ENCODE measurements at places on chromosomes 7 and 10.

- no peak for DNase-seq
Observed at GRCh38 chr7:40221836-40222235, 87.0 kb downstream of the SUGCT start.

GRCh38 chr10:23742807-23743206 lies 303.9 kb downstream of the OTUD1 start:
- no peak for DNase-seq

DNA sequence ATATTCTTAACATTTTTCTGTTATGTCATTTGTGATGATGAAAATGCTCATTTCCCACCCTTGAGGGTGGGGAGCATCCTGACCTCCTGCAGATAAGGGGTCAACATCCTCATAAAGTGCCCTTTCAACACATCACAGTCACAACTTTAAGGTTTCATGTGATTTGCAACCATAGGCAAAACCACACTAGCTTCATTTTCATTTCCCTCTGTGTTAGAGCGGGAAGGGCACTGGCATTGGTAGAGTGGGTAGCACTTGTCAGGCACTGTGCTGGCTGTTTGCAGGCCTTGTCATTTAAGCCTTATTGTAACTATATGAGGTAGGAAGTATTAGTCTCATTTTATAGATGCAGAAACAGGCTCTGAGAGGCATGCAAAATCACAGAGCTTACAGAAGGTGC lies 39.8 kb downstream of the PSMC2 start:
- DNase-seq = no peak

GRCh38 chr10:78920011-78920410 lies 148.8 kb upstream of the ZMIZ1 start:
- DNase-seq = no peak

- no peak for DNase-seq
Observed at GRCh38 chr7:66353547-66353946, 148.4 kb downstream of the TPST1 start.

DNA sequence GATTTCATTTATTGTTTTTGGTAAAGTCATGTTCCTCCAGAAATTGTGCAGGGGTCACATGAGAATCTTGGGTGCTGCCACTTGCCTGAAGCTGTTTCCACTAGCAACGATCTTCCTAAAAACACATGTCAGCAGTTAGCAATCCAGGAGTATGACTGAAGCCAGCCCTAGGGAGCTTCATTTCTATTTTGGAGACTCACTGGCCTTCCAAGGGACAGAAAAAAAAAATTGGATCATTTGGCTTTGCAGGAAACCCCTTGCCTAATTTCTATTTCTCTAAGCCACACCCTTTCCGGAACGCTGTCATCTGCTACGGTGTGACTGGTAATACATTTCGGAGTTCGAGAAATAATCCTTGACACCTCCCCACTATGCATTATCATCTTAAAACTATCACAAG lies 204.7 kb downstream of the TAX1BP1 start:
- no peak for DNase-seq

DNA sequence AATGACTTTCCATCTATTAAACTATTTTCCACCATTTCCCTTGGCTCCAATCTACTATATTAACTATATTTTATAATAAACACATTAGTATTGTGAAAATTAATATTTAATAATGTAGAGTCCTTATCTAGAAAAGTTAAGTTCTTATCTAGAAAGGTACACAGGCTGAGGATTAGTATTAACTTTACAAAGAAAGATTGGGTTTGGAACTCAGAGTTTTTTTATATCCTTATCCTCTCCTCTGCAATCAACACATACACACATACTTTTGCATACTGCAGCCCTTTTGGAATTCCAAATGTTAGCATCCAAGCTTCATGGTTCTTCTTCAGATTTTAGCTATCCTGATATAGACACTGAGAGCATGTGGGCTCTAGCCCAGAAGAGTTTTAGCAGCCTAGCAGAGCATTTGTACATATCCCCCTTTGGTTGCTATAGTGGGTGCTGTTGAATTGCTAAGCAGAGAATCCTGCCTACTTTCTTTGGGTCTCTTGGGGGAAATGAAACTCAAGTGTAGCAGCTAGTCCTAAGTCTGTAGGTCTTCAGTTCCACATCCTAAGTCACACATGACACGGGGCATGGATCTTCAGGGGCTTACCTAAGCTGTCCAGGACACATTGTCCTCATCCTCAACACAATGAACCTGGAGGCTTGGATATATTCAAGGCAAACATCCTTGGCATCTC lies 874.6 kb downstream of the LRMDA start:
- DNase-seq = no peak

DNA sequence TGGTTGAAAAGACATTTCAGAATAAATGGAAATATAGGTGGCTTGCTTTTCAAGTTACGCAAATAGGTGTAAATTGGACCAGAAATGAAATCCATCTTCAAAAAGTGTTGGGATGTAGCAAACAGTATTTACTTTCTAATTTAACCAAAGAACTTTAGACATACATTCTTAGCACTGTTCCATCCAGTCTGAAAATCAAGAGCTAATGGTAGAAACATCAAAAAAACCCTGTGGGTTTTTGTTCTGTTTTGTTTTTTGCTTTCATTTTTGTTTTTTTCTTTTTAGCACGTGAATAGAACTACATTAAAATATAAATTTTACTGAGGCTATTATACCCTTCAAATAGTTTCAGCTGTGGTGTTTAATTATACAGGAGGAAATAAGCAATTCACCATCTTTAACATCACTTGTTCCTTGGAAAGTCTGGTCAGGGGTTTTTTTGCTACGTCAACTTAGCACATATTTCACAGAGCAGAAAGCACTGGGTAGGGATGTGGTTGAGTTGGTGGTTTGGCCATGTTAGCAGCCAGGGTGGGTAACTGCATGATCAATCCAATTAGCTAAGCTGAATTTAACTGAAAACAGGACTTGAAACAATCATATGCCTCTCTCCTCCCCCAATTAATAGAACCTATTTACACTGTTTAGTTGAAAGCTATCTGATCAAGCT lies 275.4 kb upstream of the PFKP start:
- DNase-seq = no peak

DNA sequence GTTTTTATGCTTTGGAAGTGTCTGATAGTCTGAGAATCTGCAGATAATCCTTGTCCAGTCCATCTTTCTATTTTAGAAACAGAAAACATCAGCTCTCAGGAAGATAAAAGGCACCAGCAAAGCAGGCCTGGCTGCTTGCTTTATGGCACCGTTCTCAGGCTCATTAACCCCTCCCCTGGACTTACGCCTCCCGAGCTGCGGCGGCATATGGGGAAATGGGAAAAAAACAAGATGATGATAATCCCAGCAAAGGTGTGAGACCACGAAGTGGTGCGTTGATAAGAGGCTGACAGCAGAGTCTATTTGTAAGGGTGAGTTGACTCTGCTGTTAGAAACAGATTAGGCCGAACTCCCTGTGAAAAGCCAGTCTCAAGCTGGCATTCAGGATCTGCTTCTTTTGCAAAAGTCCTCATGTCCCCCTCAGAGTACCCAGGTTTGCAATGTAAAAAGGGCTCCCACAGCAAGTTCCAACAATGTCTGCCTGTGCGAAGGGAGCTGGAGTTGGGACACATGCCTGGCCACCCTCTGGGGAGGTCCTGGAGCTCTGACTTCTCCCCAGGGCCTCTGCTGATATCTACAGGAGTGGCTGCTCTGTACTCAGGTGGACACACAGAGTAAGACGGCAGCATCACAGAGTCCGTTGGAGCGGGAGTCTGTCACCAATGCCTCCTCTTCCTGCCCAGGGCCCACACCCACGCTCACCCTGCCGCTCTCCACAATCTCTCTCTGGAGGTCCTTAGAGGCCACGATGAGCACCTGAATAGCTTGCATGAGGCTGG lies 54.3 kb downstream of the SPDYE5 start:
- DNase-seq = no peak

- DNase-seq = no peak
Observed at GRCh38 chr7:104794589-104794988, 219.4 kb upstream of the KMT2E start.

DNA sequence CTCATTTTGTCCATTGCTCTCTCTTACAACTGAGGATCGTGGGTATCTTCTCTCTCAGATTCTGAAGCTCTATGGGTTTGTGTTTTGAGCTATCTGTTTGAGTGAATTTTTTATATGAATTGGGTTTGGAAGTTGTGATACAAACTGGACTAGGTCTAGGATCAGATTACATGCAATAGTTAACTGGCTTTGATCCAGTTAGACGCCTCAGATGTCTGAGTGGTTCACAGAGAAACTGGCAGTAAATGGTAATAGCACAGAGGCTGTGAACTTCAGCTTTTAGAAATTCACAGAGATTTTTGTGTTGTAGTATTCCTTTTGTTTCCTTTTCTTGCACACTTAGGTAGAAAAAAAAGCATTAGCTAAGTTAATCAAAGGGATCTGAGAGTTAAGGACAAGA lies 12.7 kb upstream of the DNMBP start:
- DNase-seq = no peak

GRCh38 chr10:43748560-43748959 lies 99.9 kb upstream of the ZNF32 start:
- DNase-seq = no peak

- no peak for DNase-seq
Observed at GRCh38 chr7:78383096-78383880, 584.7 kb downstream of the PHTF2 start.

DNA sequence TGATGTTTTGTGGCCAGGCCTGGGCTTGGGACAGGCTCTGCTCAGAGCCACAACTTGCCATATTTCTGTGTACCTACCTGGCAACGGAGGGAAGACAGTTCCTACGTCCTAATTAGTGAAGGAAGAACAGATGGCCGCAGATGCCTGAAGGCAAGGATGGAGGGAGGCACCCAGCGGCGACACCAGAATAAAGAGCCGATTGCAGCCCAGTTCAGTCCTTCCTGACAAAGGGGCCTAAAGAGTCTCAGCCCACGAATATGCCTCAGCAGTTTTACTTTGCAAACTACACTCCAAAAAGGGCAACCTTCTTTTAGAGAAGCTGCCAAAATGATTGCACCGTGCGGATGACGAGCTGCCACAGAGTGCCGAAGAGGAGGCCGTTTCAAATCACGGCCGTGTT lies 585.8 kb downstream of the GLRX3 start:
- DNase-seq = no peak

GRCh38 chr7:158303121-158303520 lies 284.5 kb downstream of the PTPRN2 start:
- DNase-seq = no peak

GRCh38 chr7:19239951-19240350 lies 94.7 kb upstream of the FERD3L start:
- no peak for DNase-seq

- DNase-seq = no peak
Observed at GRCh38 chr7:124633740-124634139, 131.9 kb downstream of the GPR37 start.

Measured in ovary (tissue), 10 donors.